ENCODE measurements at places on chromosomes 12 and 14.

DNA sequence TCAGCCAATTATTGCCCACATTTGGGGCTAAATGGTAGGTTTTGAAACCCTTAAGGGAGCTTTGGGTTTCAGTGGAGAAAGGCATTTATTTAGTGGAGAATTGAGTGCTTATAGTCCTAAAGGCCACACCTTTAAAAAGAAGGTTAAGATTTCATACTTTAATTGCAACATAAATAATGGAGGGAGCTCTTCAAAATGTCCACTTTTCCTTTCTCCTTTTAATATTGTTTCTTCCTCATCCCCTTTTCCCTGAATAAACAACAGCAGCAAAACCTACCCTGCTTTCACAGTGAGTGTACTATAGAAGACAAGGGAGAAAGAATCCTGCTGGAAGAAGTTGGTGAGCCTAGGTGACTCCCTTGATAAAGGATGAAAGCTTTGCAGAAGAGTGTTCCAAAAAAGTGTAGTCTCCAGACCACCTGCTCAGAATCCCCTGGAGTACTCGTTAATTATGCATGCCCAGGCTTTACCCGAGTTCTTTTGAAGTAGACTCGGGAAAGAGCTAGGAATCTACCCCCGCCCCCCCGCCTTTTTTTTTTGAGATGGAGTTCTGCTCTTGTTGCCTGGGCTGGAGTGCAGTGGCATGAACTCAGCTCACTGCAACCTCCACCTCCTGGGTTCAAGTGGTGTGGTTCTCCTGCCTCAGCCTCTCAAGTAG is 11.5 kb upstream of the EID3 start:
- DNase-seq, result no peak

GRCh38 chr12:1728824-1729223 is 38.0 kb downstream of the ADIPOR2 start:
- DNase-seq, result no peak

GRCh38 chr12:93200291-93200917 is 177.3 kb upstream of the NUDT4 start:
- no peak for DNase-seq

GRCh38 chr14:104228716-104229533 is 90.5 kb downstream of the KIF26A start:
- DNase-seq, result no peak

GRCh38 chr14:31660191-31660590 is 99.0 kb downstream of the NUBPL start:
- DNase-seq, result no peak

DNA sequence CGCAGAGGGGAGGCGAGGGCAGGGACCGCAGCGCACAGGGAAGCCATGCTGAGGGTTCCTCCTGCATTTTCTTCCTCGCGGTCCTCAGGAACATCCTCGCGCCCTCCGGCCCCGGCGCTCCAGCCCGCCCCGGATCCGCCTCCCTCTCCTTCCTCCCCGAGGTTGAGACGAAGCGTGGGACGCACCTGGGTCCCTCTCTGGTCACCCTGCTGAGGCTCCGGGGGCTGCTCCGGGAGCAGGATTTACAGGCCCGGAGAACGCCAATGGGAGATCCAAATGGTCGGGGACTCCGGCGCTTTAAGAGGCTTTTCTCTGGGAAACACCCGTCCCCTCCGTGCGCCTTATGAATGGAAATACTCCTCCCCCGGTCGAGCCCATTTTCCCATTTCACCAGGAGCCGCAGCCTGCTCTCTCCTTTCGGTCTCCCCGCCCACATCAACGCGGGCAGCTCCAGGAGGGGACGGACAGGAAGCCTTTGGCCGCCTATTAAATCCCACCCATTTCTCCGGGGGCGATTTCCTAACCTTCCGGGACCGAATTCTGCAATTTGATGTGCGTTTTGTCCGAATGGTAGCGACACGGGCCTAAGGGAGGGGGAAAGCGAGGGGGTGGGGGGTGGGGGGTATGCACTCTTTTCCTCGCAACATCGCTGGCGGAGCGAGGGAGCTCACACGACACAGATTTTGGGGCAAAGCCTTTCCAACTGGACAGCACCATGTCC is at the start of gene UNC79:
TSS of gene UNC79 (plus strand) at position 625 of the 721 bp plus-strand sequence. CDS start at position 716, 91 bp downstream.
- no peak for DNase-seq

DNA sequence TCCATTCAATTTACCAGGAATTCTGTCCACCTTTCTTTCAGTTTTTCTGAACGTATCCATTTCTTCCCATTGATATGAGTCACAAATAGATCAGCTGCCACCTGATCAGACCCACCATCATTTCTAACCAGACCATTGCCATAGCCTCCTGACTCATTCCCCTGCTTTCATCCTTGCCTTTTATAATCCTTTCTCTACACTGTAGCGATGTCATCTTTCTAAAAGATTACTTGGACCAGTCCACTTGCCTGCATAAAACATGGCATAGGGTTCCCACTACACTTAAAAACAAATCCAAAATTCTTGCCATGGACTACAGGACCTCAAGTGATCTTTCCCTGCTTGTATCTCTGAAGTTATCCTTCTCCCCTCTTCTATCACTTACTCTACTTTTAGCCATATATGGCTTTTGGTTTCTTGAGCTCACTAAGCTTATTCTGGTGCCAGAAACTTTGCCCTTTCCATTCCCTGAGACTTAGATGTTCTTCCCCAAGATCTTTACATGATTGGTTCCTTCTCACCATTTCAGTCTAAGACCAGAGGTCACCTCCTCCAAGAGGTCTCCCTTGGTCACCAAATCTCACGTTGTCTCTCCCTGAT is 149.5 kb upstream of the KRR1 start:
- DNase-seq, result no peak

DNA sequence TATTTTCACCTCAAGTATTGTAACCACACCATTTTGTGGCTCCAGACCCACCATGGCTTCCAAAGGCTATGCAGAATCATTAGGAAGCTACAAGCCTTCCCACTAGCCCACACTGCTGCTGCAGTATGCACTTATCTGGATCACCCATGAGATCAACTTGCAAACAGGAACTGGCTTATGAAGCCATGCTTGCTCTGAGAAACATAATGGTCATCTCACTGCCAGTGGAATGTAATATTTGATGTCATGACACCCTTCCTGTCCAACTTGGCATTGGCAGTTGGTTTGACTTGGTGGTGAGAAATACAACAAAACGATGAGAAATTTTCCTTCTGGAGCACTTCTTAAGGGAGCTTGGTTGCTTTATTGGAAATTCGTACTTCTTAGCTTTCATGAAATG is 69.3 kb upstream of the FRMD6 start:
- no peak for DNase-seq

DNA sequence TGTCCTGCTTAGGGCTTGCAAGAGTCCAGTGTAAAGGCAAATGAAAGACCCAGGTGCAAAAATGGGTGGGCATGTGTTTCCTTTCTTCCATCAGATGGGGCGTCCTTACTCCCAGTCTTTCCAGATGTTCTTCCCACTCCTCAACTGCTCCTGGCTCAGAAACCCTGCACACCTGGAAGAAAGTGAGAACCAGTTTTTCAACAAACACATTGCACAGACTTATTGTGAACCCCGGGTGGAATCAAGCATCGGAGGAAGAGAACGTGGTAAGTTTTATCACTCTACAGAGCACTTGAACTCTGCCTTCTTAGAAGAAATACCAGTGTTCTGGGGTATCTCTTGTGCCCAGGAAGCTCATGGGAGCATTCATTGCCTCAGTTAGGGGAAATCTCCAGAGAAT is 93.3 kb downstream of the TMX1 start:
- DNase-seq, result no peak

GRCh38 chr12:27424631-27425230 is 21.8 kb upstream of the SMCO2 start:
- DNase-seq, result no peak
